Breast epithelium (tissue), 4 donors: ENCODE measurements at places on chromosomes 13 and 19.

DNA sequence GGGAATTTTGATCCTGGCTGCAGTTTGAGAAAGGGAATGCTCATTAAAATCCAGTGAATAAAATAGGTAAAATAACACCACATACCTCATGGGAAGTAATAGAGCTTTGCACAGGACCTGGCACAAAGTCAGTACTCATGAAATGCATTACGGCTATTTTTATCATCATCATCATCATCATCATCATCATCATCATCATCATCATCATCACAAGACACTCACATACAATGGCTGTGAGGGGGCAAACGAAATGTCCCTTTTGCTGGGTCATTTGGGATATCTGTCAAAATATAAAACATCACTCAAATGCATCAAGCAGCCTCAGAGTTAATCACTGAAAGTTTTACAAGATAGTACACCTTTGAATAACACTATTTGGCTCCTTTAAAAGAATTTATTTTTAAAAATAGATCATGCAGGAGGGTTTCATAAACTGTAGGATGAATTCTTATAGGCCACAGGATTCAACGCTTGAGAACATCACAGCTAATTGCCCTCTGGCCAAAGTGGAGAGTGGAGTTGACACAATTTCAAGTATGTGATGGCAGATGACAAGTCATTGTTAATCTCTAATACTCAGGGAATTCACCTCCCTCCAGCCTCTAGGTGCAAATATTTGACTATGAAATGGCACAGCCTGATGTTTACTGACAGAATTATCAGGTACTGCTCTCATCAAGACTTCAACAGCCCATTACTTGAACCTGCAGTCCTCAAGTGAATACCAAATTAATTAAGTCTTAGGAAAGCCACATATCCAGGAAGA, 14.2 kb upstream of the ZNF599 start:
- no peak for DNase-seq

GRCh38 chr19:6056801-6057650, 53.3 kb downstream of the RFX2 start:
- peak; percentile 78 for DNase-seq

- no peak for DNase-seq
Measured at GRCh38 chr13:83065108-83065507, 817.2 kb downstream of the SLITRK1 start.

- DNase-seq: no peak
Measured at GRCh38 chr13:30301827-30302226, 5.5 kb downstream of the KATNAL1 start.

GRCh38 chr13:109131698-109132257, 502.4 kb downstream of the MYO16 start:
- no peak for DNase-seq

GRCh38 chr13:25525884-25526283, 154.1 kb downstream of the ATP8A2 start:
- no peak for DNase-seq

- DNase-seq: no peak
Measured at GRCh38 chr19:16116067-16116466, 4.4 kb downstream of the RAB8A start.

DNA sequence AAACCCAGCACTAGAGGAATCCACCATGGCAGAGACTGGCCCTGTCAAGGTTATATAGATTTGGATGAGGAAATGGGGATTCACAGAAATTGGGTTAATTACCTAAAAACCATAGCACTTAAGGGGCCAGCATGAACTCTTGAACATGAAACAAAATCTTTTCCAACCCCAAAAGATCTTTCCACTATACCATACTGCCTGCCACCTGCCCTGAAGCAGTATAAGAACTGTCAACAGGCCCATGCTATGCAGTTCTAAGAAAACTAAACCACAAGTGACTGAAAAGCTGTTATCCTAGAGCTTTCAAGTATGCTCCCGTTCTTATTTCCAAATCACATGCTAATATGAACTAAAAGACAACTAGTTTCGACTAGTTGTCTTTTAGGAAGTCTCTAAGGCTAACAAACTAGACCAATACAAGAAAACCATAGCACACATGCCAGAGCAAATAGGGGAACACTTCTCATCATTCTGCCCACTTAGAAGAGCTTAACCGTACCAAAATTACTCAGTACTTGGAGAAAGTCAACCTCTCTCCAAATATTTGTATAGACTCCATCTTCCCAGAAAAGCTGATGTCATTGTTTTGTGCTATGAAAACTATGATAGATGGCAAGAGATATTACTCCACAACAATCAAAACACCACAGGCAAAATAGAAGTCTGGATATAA, 27.5 kb downstream of the HSPH1 start:
- DNase-seq: no peak

DNA sequence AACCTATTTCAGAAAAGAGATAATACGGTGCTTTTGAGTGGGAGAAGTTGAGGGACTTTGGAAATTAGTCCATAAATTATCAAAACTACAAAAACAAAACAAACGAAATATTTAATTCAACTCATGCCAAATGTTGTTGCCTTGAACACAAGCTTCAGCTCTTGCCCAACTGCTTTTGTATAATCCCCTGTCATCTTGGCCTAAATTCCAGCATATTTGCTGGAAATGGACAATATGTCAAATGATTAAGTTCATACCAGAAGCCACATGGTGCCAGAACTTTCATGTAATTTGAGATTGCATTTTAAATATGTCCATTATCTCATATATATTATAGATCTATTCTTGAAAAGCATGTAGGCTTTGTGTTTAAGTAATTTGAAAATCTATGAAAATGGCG, 373.7 kb upstream of the SLITRK6 start:
- DNase-seq: no peak

DNA sequence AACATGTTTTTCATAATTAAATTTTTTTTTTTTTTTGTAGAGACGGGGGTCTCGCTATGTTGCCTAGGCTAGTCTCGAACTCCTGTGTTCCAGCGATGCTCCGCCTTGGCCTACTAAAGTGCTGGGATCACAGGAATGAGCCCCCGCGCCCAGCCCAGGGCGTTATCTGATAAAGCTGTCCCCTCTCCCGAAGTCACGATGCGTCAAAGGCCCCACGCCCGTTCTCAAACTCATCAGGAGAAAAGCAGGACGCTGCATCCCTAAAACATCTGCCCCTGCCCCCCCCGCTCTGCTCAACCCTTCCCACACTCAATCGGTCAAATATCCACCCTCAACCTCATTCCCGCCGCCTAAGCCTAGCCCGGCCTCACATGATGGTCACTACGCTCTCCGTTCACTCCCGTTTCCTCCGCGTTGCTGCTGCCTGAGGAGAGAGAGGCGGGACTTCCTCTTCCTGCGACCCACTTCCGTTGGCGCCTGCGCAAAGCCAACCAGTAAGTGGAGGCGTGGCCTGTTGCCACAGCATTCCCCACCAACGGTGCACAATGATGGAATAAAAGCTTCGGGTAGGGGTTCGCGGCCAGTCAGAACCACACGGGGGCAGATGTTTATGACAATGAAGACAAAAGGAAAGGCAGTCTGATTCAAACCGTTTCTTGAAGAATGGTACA, at the start of gene SNRPD2:
Gene SNRPD2, minus strand, starts transcription at position 438 of the 671 bp plus-strand sequence. Its CDS starts 65 bp downstream, at position 373.
- DNase-seq: peak; percentile 93

- no peak for DNase-seq
Measured at GRCh38 chr19:16433986-16434385, 37.8 kb downstream of the EPS15L1 start.

DNA sequence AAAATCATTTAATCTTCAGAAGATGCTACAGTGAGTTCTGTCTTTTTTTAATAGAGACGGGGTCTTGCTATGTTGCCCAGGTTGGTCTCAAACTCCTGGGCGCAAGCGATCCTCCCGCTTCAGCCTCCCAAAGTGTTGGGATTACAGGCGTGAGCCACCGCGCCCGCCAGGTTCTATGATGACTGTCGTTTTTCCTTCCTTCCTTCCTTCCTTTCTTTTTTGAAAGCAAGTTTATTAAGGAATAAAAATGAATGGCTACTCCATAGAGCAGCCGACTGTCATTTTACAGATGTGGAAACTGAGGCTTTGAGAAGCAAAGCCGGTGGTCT, 511 bp upstream of the GAMT start:
- no peak for DNase-seq

GRCh38 chr19:17829855-17830566, 8.7 kb upstream of the INSL3 start:
- no peak for DNase-seq

DNA sequence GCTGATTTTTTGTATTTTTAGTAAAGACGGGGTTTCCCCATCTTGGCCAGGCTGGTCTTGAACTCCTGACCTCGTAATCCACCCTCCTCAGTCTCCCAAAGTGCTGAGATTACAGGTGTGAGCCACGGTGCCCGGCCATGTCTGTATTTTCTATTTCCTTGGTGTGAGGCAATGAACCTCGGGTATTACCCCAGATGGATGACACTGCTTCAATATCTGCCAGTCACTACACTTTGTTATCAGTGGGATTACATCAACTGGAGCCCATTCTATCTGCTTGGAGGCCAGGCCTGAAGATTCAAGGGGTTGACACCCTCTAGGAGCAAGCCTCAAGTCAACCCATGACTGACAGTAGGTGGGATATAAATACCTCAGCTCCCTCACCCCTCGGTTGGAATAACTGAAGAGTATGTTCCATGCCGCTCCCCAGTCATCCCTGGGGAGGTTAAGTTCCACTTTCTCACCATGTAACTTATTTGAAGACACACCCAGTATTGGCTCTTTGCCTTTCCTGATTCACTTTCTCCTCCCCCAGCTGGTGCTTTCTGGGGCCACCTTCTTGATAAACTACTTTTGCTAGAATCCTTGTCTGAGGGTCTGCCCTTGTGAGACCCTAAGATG, 992 bp upstream of the ADGRE1 start:
- DNase-seq: no peak

DNA sequence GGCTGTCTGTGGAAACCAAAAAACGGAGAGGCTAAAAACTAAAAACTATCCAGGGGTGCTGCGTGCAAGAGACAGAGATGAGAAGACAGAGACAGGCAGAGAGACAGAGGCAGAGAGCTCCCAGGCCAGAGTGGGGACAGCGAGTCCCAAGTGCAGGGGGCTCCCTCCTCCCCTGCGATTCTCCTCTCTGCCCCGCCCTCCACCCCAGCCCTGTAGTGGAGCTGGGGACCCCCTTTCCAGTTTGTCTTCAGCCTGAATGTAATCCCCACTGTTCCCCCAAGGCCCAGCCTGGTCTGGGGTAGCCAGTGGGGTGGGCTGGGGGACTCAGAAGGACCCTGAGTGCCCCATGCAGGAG, 2.0 kb downstream of the NFIC start:
- DNase-seq: no peak

- DNase-seq: no peak
Measured at GRCh38 chr19:5342573-5343201, 2.1 kb upstream of the PTPRS start.

DNA sequence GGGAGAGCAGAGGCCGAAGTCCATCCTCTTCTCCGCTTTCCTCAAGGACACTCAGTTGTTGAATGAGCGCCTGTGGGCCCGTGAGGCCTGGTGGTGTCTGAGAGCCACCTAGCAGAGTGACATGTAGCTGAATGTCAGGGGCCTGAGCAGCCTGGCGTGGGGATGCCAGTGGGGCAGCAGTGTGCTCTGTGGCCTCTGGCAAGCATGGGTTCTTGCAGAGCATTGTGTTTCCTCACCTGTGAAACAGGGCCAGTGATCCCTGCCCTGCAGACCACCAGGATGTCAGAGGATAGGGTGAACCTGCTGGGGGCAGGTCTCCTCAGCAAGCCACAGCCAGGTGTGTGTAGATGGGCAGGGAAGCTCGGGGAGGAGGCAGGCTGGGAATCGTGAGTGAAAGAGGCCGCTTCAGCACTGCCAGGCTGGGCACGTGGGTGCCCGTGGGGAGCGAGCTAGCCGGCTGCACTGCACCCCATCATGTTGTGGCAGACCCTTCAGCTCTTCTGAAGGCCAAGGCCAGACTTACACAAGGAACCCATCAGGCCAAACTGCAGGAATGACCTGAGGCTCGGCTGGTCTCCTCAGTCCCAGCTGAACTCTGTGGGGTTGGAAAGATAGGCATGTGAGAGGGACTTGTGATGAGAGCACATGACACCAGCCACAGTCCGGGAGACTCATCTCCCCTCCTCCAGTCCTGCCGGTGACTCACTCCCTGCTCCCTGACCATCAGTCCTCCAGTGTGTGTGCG, 5.0 kb downstream of the PPP1R37 start:
- DNase-seq: peak; percentile 80

DNA sequence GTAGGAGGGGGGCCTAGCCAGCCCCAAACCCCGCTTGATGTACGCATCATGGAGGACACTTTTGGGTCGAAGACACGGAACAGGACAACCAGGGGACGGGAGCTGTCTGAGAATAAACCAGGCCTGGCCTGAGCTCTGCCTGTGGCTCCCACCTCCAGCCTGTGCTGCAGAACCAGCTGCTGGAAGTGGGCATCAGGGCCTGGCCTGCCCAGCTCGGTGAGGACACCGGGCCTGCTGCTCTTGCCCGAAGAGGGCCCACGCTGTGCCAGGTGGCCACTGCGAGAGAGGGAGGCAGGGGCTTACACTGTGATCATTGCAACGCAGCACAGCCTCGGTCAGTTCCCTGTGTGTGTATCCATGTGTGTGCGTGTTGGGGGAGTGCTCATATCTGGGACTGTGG, 34.6 kb downstream of the CEBPG start:
- no peak for DNase-seq

DNA sequence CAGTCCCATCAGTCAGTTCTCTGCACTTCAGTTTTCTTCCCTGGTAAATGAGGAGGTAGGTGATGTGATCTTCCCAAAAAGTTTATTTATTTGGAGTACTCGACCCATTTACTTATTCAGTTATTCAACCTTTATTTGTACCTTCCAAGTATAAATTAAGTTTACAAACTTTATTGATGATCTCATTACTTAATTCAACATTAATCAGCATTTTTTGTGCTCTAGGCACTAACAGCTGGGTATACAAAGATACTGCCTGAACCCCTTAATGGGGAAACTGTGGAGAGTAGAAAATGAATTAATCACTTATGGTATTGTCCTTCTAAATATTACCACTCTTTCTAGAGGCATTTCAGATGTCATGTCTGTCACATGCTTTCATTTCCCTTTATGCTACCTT, 293.3 kb downstream of the DLEU7 start:
- DNase-seq: no peak

DNA sequence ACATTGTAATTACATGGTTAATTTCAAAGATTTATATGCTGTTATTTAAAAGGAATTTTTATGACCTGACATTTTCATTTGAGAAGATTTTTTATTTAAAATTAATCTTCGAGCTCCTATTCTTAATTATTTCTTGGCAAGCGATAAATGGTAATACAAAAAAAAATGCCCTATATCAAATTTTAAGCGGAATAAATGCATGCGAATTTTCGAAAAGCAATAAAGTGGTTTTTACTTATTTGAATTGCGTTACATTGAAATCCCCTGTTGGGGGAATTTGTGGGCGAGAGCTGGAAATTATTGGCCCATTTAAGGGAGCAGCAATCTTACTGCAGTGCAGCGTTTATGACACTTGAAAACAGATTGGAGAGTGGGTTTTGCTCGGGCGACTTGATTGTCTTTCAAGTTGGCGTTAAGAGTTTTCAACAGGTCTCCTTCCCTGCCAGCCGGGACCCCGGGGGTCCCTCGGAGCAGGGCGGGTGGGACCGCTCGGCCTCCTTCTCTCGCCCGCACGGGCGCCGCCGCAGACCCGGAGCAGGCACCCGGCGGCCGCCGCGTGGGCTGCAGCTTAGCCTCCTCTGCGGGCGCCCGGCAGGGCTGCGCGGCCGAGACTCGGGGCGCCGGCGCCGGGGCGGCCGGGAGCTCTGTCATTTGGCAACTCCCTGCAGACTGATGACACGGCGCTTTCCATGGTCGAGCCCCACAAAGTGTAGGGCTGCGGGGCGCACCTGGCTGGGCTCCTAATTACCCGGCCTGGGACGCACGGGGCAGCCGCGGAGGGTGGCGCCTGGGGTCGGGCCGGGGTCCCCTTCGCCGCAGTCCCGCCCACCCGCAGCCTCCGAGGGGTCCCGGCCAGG, 255.1 kb upstream of the SOX21 start:
- no peak for DNase-seq
